Nephron progenitor cell (in vitro differentiated cells): ENCODE measurements at places on chromosomes 2 and 18.

- DNase-seq: no peak
These were observed 57.7 kb downstream of the MOB4 start for GRCh38 chr2:197573608-197574007.

- no peak for DNase-seq
These were observed 5.5 kb upstream of the TACR1 start for GRCh38 chr2:75204833-75205232.

DNA sequence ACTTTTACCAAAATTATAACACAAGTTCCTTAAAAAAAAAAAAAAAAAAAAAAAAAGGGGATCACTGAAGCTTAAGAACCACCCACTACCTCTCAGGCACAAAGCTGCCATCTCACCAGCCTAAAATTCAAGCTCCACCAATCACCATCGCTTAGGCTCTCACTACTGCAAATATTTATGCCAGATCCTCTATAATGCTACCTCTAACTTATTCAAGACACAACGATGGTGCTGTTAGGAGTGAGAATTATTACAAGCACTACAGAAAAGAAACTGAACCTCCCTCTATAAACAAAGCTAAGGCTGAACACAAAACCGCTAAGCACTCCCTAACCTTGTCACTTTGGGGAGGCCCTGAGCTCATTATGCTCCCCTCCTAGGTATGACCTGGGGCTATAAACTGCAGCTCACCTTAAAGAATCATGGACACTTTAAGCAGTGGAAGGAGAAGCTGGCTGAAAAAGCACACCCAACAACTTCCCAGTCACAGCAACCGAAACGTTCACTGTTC lies 3.6 kb downstream of the FZD5 start:
- DNase-seq: no peak

GRCh38 chr18:9856092-9856491 lies 29.7 kb upstream of the TXNDC2 start:
- DNase-seq: no peak

DNA sequence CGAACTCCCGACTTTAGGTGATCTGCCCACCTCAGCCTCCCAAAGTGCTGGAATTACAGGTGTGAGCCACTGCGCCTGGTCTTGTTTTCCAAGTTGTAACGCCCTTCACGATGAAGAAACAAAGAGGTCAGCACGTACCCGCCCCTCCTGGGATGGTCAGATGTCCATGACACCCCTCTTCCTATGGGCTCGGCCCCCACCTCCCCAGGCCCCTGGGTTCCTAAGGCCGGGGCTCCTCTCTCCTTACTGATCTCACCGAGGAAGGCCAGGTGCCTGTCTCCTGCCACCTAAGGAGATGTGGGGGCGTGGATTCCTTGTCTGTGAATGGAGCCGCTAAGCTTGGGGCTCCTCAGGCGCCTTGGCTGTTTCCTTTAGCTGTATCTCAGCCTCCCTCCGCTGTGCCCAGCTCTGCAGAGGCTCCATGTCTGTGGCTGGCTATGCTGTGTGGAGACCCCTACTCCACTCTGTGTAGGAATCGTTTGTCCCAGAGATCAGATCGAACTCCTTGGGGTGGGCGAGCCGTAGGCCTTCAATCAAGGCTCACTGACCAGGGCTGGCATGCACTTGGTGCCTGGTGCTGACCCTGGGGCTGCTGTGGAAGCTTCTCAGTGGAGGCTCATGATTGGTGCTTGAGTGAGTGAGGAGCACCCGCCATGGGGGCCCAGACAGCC lies 8.8 kb downstream of the COLEC11 start:
- no peak for DNase-seq

GRCh38 chr2:66408905-66409304 lies 26.0 kb upstream of the MEIS1 start:
- no peak for DNase-seq

DNA sequence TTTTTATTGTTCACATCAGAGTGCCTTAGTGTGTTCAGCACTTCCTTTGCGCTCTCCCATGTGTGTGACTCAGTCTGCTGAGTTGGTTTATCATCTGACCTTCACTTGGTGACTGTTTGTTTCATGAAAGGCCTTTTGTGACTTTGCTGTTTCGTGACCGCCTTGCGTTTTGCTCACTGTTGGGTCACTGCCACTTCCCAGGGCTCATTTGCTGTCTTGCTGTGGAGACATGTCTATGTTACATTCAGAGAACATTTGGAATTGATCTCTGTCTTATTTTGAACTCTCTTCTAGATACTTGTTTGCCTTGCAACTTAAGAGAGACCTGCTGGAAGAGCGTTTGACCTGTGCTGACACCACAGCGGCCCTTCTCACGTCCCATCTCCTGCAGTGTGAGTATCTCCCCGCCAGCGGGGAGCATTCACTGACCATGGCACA lies 54.7 kb downstream of the FARP2 start:
- DNase-seq: no peak

DNA sequence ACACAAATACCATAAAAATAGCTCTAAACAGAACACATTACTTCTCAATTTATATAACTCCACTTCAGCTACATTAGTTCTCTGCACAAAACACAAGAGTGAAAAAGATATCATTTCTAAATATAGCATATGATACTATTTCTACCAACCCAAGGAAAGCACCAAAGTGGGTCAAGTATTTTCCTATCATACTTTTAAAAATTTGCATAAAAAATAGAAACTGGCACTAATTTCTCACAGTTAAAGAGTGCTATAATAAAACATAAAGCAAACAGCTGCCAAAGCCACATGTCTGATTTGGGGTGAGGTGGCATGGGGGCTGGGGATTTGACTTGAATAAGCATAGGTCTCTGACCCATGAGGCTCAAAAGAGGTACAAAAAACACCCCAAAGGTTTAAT lies 61.5 kb downstream of the BARD1 start:
- no peak for DNase-seq

GRCh38 chr2:236664136-236664535 lies 94.5 kb downstream of the ACKR3 start:
- no peak for DNase-seq

DNA sequence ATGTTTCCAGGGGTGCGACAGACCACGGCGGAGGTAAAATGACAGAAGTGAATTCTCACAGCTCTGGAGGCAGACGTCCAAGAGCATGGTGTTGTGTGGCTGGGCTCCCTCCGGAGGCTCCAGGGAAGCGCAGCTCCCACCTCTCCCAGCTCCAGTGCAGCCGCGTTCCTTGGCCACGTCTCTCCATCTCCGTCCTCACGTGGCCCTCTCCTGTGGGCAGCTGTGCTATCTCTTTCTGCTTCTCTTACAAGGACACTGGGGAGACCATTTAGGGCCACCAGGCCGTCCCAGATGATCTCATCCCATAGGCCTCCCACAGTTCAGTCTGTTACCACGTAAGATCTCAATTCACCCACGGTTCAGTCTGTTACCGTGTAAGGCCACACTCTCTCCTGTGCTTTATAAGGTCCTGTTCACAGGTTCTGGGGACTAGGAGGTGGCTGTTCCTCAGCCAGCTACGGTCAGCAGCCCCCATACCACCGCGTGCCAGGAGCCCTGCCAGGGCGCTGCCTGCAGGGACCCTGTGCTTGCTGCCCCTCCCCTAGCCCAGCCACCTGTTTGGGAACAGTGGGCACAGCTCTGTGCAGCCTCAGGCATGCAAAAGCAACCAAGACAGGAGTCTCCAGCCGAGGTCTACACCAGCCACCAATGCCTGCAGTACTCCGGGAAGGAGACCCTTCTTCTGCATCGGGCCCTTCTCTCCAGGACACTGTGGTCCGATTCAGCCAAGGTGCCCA lies 2.9 kb upstream of the MAB21L4 start:
- no peak for DNase-seq

DNA sequence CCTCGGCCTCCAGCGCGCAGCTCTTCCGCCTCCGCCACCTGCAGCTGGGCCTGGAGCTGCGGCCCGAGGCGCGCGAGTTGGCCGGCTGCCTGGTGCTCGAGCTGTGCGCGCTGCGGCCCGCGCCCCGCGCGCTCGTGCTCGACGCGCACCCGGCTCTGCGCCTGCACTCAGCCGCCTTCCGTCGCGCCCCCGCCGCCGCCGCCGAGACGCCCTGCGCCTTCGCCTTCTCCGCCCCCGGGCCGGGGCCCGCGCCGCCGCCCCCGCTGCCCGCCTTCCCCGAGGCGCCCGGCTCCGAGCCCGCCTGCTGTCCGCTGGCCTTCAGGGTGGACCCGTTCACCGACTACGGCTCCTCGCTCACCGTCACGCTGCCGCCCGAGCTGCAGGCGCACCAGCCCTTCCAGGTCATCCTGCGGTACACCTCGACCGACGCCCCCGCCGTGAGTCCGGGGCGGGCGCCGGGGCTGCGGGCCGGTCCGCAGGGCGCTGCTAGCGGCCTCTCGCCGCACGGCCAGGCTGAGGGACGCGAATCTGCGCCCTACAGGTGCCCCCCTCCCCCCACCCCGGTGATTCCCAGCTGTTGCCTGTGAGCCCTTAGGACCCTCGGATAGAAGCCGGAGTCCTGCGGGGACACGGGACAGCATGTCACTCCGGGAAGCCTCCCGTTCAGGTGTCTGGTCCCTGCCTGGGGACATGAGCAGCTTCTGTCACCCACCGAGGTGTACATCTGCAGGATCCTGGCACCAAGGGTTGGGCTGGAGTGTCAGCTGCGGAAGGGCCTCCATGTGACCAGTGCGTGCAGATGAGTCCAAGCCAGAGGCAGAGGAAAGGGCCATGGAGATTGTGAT lies 616 bp downstream of the RNPEPL1 start:
- peak; percentile 64 for DNase-seq

DNA sequence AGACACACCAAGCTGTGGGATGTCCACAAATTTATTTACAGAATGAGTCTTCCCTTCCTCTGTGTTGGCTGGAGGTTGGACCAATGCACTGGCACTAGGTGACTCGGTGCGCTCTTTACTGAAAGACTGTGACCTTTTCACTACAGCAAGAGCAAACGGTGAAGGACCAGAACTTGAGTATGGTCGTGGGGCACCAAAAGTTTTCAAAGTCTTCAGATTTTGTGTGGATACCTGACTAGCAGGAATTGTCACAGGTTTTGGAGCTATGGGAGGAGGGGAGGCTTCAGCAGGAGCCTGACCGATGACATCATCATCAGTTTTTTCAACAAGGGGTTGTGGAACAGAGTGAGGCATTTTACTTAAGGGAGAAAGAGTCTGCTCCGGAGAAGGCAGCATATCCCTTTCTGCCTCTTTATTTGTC lies 73.0 kb upstream of the GRB14 start:
- DNase-seq: no peak

- DNase-seq: no peak
These were observed 15.3 kb downstream of the ACAA2 start for GRCh38 chr18:49798001-49798400.

GRCh38 chr2:26764906-26765305 lies 822 bp downstream of the SLC35F6 start:
- no peak for DNase-seq

DNA sequence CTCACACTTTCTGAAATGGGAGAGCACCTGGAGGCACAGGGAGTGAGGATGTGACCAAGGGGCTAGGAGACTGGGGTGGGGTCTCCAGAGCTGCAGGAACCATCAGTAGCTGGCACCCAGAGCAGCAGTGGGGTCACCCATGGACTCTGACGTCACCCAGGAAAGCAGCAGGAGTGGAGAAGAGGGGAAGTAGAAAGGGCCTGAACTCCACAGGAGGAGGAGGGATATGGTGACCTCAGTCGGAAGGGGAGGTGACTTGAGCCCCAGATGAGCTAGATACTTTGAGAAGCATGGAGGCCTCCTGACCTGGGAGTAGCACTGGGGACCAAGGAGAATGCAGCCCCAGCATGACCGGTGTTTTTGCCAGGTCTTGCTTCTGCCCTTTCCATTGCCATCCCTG lies 8.8 kb downstream of the NMUR1 start:
- DNase-seq: no peak

- no peak for DNase-seq
These were observed 637.8 kb upstream of the PKDCC start for GRCh38 chr2:41410011-41410410.

DNA sequence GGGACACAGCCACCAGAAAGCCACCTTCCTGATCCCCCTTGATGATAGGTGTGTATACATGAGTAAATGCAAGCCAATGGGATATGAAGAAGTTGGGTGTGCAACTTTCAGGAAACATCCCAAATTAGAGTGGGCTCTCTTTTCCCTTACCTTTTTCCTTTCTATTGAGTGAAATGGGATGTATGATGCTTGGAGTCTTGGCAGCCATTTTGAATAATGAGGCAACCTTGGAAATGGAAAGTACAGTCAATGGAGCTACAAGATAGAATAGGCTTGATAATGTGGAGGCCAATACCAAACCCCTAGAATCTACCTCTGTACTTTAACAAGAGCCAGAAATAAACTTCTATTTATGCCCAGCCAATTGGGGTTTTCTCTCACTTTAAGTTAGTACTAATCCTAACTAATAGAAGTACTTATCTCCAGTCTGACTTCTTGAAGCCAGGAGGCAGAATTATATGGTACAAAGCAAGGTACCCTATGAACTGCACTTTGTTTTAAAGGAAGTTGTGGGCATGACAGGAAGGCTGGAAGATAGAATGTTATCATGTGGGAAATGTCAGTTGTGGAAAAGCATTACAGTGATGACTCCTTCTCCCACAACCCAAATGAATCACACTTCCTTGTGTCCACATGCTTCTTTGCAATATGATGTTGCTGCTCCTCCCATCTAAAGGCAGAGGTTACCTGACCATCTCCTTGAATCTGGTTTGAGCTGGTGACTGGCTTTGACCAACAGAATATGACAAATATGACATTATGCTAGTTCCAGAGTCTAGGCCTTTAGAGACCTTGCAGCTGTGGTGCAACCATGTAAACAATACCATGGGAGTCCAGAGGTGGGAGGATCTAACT lies 12.9 kb upstream of the NABP1 start:
- DNase-seq: no peak

GRCh38 chr2:19837235-19837766 lies 64.5 kb downstream of the TTC32 start:
- no peak for DNase-seq

DNA sequence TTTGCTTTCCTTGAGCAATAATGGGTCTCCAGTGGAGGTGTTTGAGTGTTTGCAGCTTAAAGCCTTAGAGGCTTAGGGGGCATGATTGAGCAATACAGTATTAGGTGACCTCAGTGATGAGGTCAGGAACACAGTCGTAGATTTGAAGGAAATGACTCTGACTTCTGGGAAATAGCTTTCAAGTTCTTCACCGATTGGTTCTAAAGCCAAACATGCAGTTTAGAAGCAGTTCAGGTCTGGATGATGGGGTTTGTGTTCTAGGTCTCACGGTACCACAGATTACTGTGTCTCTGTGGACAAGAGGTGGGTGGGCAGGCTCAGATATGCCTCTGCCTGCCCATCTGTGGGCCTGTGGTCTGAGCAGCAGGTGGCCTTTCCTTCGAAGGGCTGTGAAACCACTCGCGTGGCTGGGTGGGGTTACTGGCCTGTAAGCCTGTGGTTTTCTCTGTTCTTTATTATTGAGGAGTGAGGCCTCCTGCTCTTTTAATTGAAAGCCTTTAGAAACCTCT lies 7.8 kb downstream of the MTHFD2 start:
- no peak for DNase-seq

- no peak for DNase-seq
These were observed 242.1 kb downstream of the ALPK2 start for GRCh38 chr18:58386780-58387179.

- DNase-seq: peak; percentile 37
These were observed 4.2 kb downstream of the GDF7 start for GRCh38 chr2:20671036-20671735.
